NCI-H187 (cell line): ENCODE measurements at places on chromosomes 7 and 10.

- no peak for DNase-seq
Measured at GRCh38 chr7:95737828-95738505, 34.4 kb upstream of the DYNC1I1 start.

DNA sequence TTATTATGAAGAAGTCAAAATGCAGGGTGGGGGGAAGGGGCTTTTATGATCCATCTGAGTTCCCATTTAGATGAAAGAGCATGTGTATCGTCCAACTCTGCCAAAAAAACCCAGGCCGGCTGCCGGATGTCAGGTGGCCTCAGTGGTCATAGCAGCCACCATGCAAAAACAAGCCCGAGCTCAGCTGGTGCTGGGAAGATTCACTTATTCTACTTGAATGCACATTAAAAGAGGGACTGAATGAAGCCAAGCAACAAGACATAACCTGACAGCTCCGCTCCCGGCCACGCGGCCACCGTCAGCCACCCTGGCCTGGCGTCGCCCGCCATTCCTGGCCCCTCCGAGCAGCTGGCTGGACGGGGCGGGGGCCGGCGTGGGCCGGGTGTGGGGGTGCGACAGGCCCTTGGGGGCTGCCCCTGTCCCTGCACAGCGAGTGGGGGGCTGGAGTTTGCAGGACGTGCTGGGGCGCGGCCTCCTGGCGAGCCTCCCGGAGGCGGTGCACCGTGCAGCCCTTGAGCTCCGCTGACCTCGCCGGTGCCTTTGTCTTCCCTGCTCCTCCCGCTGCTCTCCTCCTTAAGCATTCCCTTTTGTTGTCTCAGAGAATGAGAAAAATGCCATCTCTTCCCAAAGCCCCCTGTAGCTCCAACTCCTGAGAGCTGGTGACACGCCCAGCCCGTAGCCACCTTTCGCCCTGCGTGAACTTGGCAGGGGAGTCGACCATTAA lies 67.8 kb downstream of the EBF3 start:
- no peak for DNase-seq

DNA sequence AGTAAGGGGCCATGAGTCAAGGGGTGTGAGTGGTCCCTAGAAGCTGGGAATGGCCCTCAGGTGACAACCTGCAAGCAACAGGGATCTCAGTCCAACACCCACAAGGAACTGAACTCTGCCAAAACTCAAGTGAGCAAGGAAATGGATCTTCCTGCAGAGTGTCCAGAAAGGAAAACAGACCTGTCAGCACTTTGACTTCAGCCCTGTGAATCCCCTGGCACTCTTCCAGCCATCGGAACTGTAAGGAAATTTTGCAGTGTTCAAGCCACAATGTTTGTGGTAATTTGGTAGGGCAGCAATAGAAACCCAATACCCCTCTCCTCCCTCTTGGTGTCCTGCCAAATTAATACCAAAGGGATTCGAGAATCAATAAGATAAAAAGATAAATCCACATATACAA lies 6.9 kb downstream of the LYZL1 start:
- DNase-seq: no peak

GRCh38 chr7:39285256-39285655 lies 280.9 kb upstream of the YAE1 start:
- no peak for DNase-seq
